ENCODE measurements at places on chromosomes 12 and 14.

DNA sequence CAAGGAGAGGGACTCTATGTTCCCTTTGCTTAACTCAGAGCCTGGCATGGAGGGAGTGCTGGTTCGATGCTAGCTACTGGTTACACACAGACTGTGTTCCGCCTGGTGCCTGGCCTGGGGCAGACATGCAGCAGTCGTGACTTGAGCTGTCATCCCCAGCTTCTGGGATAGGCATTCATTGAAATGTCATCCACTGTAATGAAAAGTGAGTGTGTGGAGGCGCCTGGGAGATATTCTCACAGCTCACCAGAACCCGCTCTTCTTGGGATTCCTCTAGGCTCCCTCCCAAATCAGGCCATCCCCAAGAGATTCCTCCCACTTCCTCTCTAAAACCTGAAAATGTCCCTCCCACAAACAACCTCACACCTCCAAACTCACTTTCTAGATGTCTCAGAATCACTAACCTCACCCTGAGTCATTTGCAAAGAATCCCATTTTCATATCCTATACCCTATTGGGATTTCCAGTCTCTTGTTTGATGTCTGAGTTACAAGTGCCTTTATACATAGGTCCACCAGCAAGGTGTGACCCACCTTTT lies 82.8 kb downstream of the CRACR2A start:
- no peak for DNase-seq

DNA sequence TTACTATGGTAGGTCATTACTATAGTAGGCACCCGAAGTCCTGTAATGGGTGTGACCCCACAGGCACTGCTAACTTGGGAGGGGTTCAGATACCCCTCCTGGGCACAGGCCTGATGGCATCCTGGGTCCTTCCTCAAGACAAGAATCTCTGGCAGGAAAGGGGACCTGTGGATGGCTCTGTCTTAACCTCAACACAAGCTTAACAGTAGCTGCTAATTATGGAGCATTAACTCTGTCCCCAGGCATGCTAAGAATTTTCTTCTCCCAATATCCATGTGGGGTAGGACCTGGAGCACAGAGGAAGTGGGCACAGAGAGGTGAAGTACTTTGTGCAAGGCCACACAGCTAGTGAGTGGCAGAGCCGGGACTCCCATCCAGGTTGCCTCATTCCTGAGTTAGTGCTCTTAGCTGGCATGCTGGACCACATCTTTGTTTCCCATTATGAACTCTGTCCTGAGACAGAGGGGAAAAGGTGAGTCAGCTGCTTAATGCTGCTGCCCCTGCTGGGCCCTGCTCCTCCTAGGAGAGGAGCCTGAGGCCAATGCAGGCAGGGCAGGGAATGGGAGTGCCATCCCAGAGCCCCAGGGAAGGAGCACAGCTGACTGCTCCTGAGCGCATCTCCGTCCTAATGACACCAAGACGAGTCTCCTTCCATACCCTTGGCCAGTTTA lies 32.1 kb downstream of the GALNT16 start:
- DNase-seq = no peak

DNA sequence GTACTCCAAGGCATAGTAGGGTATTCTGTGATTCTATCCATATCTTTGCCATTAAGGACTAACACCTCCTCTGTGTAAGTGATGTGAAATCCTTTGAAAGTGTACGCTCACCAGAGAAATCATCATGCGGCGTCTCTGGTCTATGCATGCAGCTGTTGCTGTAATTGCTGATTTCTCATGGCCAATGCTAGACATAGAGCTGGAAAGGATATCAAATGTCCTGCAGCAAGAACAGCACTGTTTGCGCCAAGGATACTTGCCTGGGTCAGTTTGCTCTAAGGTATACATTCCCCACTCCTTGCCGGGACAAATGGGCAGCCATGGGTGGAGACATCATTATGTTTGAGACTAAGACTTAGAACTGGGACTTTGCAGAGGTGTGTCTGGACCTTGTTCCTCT lies 896.4 kb downstream of the BCL11B start:
- no peak for DNase-seq

GRCh38 chr14:30223385-30223785 lies 295.7 kb upstream of the PRKD1 start:
- no peak for DNase-seq

GRCh38 chr12:121803861-121804416 lies at the start of gene SETD1B:
Gene SETD1B (plus strand): TSS chr12:121804009. CDS start chr12:121804738, 729 bp downstream.
- DNase-seq = no peak

DNA sequence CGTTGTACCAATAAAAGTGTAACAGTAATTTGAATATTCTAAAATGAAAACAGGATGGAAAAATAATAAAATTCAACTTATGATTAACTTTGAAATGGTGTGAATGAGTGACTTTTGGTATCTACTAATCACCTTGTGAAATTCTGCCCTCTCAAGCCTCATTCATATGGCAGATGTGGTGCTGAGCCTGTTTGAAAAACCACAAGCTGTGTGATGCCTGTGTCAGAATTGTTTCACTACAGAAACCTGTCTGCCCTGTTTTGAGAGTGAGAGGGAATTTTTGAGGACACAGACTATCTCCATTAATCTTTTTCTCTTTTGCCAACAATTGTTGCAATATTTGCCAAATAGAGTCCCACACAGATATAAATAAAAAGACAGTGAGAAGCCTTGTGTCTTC lies 3.9 kb upstream of the RNU6-7 start:
- DNase-seq = no peak

All from D721Med (cell line).